ENCODE measurements at places on chromosomes 16 and 17. TPM values are rescaled to one million over a fixed set of nuclear protein-coding genes. Genes with fewer than 3 reads are reported as not detected.

Gene CLEC3A
- total RNA-seq: not detected

Gene TBX21
- 54.7 TPM for total RNA-seq

Gene MED9
- total RNA-seq: 14.2 TPM

Gene TBC1D10B
- 56.9 TPM for total RNA-seq

Gene TM4SF5
- not detected for total RNA-seq

Gene DPEP2
- total RNA-seq: 1.3 TPM

Gene OR1A1
- not detected for total RNA-seq

Gene TSNAXIP1
- total RNA-seq: 0.84 TPM

Gene P2RX1
- total RNA-seq: not detected

Gene DNAAF8
- total RNA-seq: 0.25 TPM

Gene LITAFD
- total RNA-seq: not detected

Gene ALG1
- 46.5 TPM for total RNA-seq

Gene CMTM2
- total RNA-seq: 0.17 TPM

Gene OR2C1
- not detected for total RNA-seq

Gene GPR139
- not detected for total RNA-seq

Gene CRLF3
- total RNA-seq: 40.1 TPM

Gene KRTAP4-4
- not detected for total RNA-seq

Gene MAZ
- total RNA-seq: 397 TPM

Gene PLXDC1
- 1.1 TPM for total RNA-seq

Gene PYDC1
- not detected for total RNA-seq

Gene USP6
- 0.04 TPM for total RNA-seq

Gene NOTUM
- total RNA-seq: 0.40 TPM

Gene RNF43
- 0.67 TPM for total RNA-seq

Gene PRR35
- not detected for total RNA-seq

Gene ASGR1
- 0.65 TPM for total RNA-seq

Gene UBALD2
- total RNA-seq: 163 TPM

Gene SEPTIN1
- 186 TPM for total RNA-seq

Gene PABPN1L
- not detected for total RNA-seq

Gene PRCD
- total RNA-seq: 0.08 TPM

Gene CEP112
- 2.8 TPM for total RNA-seq

Gene XAF1
- total RNA-seq: 2.7 TPM

Gene DYNLRB2
- total RNA-seq: 0.42 TPM

Gene SHMT1
- 50.4 TPM for total RNA-seq

Gene TEX14
- total RNA-seq: 0.25 TPM

Gene LRRC75A
- 1.6 TPM for total RNA-seq

Gene ABCC11
- total RNA-seq: 0.17 TPM

Gene CDH11
- not detected for total RNA-seq

Gene CES1
- total RNA-seq: not detected

Gene FADS6
- total RNA-seq: not detected

Gene KRTAP1-5
- total RNA-seq: not detected

Gene KIF18B
- total RNA-seq: 34.1 TPM

Gene SLC16A11
- total RNA-seq: 1.9 TPM

Gene KRT12
- total RNA-seq: not detected

Gene HSF5
- total RNA-seq: 4.5 TPM

Gene STAC2
- total RNA-seq: not detected

Gene SLC43A2
- total RNA-seq: 6.1 TPM

Gene BCL6B
- total RNA-seq: 1.0 TPM

Gene KCNAB3
- total RNA-seq: 6.7 TPM

Gene OTOA
- total RNA-seq: 0.06 TPM

Gene GPR179
- 0.30 TPM for total RNA-seq

Measured in activated CD8-positive, alpha-beta memory T cell treated with anti-CD3 and anti-CD28 coated beads for 36 hours (primary cell).